Natural killer cell treated with Interleukin-12 subunit alpha and Interleukin-12 subunit beta and Interleukin-15 and Interleukin-18, amount 100 ng/mL, for 72 hours (primary cell): ENCODE measurements at places on chromosomes 5 and 9.

GRCh38 chr5:76007904-76008303, 75.3 kb upstream of the SV2C start:
- no peak for DNase-seq

- no peak for DNase-seq
Observed at GRCh38 chr5:133817456-133817855, 151.0 kb downstream of the C5orf15 start.

- no peak for DNase-seq
Observed at GRCh38 chr5:58018016-58018415, 441.9 kb downstream of the PLK2 start.

DNA sequence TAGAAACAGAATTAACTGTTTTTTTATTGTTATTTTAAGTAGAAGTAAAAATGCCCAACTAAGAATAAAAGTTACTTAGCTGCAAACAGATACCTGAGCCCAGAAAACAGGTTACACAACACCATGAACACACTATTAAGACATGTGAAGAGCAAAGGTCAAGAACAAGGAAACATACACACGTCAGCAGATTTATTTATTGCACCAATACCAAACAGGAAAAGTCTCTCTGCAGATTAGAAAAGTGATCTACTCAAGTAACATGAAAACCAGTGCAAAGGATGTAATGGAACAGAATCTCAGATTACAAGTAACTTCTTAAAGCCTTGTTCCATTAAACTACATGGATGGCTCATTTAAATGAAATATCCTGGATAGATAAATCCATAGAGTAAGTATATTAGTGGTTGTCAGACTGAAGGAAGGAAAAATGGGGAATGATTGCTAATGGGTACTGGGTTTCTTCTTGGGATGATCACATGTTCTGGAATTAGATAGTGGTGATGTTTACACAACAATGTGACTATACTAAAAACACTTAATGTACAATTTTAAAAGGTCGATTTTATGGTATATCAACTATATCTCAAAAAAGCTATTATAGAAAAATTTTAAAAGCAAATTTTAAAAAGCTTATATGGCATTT, 6.1 kb downstream of the SAR1B start:
- no peak for DNase-seq

DNA sequence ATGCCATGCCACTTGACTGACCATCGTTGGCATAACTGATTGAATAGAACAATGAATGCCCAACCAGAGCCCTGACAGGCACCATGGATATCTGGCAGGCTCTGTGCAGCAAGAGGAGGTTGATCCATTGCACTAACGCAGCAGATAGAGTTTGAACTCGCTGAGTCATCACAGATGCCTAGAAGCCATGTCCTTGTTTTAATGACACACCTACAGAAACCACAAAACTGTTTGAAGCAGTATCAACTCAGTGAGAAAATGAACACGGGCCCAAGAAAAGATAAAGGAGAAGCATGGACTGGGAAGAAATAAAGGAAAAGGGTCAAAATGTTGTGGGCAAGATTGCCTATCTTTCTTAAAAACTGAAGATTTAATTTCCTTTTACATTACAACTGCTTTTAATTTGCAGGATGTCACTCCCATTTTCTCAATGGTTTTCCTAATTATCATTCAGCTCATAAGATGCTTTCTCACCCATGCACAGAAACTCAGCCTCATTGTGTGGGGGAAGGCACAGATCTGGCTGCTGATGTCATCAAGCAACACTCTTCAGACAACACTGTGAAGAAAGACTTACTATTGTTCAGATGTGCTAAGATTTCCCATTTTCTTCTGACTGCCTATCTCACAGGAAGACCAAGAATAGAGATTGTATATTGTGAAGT, 129.0 kb downstream of the PIK3R1 start:
- peak; percentile 69 for DNase-seq

DNA sequence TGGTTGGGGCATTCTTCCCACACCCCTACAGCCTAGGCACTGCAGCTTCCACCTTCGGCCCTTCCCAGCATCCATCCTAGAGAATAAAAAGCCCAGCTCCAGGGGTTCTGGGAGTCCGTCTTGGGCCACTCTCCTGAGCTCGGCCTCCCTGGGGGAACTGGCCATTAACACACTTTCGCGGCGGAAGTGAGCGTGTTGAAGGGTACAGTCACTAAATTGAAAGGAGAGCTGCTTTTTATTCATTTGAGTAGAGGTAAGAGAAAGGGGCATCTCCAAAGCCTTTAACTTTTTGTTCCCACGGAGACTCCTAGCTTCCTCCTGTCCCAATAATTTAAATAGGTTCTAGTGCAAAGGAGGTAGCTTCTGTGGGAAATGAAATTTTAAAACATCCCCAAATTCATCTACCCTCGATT, 31.0 kb upstream of the NFIB start:
- no peak for DNase-seq

DNA sequence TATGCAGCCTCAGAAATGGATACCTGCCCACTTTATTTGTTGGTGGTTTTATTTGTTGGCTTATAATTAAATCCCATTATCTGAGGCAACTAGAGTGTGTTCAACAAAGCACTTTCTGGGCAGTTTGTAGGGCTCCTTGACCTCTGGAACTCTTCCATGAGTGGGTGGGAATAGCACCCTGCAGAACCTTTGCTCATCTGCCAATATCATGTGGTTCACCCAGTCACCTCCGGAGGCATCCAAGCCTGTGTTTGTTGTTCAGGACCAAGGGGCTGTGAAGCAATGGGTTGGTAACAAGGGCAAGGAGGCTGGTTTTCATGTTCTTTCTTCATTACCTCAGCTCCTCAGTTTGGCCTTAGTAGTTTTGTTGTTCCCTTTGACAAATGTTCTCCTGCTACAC, 314.0 kb downstream of the NDUFS4 start:
- DNase-seq, result no peak

GRCh38 chr9:28234894-28235277, 661.6 kb upstream of the C9orf72 start:
- DNase-seq, result no peak

DNA sequence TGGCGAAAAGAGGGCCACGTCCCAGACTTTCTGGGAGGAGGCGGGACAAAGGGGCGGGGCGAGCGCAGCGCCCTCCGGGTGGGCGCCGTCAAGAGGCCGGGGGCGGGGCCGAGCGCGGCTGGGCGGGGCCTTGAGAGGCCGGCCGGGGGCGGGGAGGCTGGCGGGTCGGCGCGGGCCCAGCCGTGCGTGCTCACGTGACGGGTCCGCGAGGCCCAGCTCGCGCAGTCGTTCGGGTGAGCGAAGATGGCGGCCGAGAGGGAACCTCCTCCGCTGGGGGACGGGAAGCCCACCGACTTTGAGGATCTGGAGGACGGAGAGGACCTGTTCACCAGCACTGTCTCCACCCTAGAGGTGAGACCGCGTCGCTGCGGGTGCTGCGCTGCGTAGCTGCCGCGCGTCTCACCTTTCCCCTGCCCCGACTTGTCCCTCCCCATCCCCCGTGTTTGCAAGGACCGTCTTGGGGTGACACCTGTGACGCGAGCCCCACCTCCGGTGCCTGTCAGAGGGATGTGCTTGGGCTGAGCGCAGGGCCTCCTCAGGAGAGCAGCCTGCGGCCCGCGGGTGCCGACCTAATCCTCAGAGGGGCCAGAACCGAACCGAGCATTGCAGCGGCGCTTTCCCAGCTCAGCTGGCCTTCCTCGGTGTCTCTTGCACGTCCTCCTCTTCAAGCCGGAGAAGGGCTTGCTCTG, at the start of gene SNX2:
Gene SNX2 (plus strand): TSS at position 220 of the 689 bp plus-strand sequence. CDS start 24 bp downstream, at position 244.
- peak; percentile 92 for DNase-seq

DNA sequence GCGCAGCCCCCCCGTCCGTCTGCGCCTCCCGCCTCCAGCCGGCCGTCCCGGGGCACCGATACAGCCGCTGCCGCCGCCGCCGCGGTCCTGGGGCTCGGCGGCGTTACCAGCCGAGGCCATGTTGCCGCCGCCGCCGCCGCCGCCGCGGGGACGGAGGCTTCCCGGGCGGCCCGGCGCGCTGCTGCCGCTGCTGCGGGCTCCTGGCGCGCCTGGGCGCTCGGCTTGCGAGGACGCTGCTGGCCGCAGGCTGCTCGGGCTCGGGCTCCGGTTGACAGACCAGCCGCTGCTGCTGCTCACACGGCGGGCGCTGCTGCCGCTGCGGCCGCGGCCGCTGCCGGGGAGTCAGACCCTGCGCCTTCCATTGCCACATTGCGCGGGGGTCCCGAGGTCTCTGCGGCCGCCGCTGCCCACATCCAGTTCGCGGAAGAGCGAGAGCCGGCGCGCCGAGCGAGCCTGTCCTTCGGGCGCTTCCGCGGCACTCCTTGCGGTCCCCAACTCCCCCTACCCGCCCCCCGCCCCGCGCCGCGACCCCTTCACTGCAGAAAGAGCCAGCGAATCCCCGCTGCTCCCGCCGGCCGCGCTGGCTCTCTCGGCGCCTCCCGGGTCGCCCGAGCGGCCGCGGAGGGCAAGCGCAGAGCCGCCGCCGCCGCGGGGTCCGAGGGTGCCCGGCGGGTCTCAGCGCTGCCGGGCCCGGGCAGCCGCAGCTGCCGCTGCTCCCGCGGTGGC, 8.4 kb downstream of the PTCH1 start:
- no peak for DNase-seq
